Activated CD8-positive, alpha-beta T cell treated with anti-CD3 and anti-CD28 coated beads, Interleukin-2, amount 10 ng/mL, durations not matched to agents 7 days and 5 days (primary cell): ENCODE measurements at places on chromosomes 4 and X.

- no peak overlapping the region for H3K4me3 ChIP-seq
- no peak for DNase-seq
- no peaks in the 10 kb centered on the region for H3K36me3 ChIP-seq
These were observed 41.0 kb upstream of the UGT2B17 start for GRCh38 chr4:68617003-68617698.

DNA sequence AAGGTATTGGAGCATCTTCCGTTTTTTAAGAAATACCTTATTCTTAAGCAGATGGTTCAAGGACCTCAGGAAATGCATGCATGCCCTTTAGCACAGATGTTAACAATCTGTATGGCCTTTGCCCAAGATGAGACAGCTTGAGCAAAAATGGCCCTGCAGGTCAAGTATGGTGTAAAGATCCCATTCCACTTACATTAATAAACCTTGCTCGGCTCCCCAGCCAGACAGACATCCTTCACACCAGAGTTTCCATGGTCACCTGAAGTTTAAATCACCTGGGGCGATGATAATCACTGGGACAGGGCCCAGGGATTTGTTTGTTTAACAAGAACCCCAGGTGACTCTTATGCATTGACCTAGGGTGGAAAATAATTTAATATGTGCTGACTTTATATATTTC, 287.0 kb upstream of the NOCT start:
- H3K36me3 ChIP-seq, result no peaks in the 10 kb centered on the region
- no peak for DNase-seq
- H3K27ac ChIP-seq, result no peak overlapping the region
- no peak overlapping the region for H3K4me3 ChIP-seq

DNA sequence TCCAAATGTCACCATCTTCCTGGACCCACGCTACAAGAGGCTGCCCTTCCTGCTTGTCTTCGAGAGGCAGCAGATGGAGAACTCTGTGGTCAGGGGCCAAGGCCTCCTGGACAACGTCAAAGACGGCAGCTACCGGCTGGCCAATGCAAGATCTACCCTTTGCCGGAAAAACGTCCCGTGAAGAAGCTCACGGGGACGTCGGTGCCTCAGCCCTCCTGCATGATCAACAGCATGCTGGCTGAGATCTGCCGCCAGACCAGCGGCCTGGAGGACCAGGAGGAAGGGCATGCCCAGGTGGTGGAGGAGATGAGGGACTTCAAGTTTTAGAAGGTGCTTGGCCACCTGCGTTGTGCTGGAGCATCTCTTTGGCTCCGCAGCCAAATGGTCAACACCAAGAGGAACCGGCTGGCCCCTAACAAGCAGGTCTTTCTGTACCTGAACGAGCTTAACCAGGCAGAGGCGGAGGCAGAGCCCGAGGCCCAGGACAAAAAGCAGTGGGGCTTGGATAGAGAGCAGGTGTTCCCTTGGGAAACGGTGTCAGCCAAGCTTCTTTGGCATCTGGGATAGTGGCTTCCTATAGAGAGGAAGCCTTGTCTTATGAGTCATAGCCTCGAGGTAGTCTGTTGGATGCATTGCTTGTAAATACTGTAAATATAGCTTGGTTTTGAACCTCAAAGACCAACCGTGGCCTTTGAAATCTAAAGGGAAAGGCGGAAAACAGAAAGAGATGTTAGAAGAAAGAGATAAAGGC, 94.8 kb upstream of the ELOVL6 start:
- H3K4me3 ChIP-seq, result no peak overlapping the region
- H3K4me1 ChIP-seq, result no peaks in the 10 kb centered on the region
- no peaks in the 10 kb centered on the region for H3K36me3 ChIP-seq
- H3K27ac ChIP-seq, result no peak overlapping the region
- H3K27me3 ChIP-seq, result peaks cover 13% of the 10 kb centered on the region

GRCh38 chrX:17464194-17464593, 89.2 kb downstream of the NHS start:
- no peaks in the 10 kb centered on the region for H3K4me1 ChIP-seq
- no peak overlapping the region for H3K27ac ChIP-seq
- peaks cover 6% of the 10 kb centered on the region for H3K27me3 ChIP-seq
- no peak for DNase-seq
- no peak overlapping the region for H3K4me3 ChIP-seq
- no peaks in the 10 kb centered on the region for H3K36me3 ChIP-seq

GRCh38 chrX:146154191-146154590, 336.6 kb downstream of the SLITRK2 start:
- no peaks in the 10 kb centered on the region for H3K27me3 ChIP-seq
- DNase-seq, result no peak
- no peaks in the 10 kb centered on the region for H3K4me1 ChIP-seq

GRCh38 chr4:27082776-27083175, 222.1 kb downstream of the STIM2 start:
- H3K4me3 ChIP-seq, result no peak overlapping the region
- H3K27me3 ChIP-seq, result peaks cover 28% of the 10 kb centered on the region

- no peaks in the 10 kb centered on the region for H3K27me3 ChIP-seq
- H3K27ac ChIP-seq, result no peak overlapping the region
- DNase-seq, result no peak
- no peaks in the 10 kb centered on the region for H3K36me3 ChIP-seq
These were observed 2212.0 kb downstream of the PCDH7 start for GRCh38 chr4:32932156-32932555.

DNA sequence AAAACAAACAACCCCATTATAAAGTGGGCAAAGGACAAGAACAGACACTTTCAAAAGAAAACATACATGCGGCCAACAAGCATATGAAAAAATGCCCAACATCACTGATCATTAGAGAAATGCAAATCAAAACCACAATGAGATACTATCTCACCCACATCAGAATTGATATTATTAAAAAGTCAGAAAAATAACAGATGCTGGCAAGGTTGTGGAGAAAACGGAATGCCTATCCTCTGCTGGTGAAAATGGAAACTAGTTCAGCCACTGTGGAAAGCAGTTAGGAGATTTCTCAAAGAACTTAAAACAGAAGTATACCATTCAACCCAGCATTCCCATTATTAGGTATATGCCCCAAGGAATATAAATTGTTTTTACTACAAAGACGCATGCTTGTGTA, 112.5 kb downstream of the JADE1 start:
- no peak overlapping the region for H3K4me3 ChIP-seq
- H3K27me3 ChIP-seq, result no peaks in the 10 kb centered on the region
- no peak for DNase-seq
- H3K4me1 ChIP-seq, result peaks cover 33% of the 10 kb centered on the region
- peaks cover 45% of the 10 kb centered on the region for H3K36me3 ChIP-seq
- H3K27ac ChIP-seq, result no peak overlapping the region

GRCh38 chr4:99861120-99861905, 32.9 kb downstream of the LAMTOR3 start:
- no peaks in the 10 kb centered on the region for H3K27me3 ChIP-seq
- H3K36me3 ChIP-seq, result peaks cover 57% of the 10 kb centered on the region
- peak; percentile 33 for DNase-seq
- peaks cover 30% of the 10 kb centered on the region for H3K4me1 ChIP-seq
- peak overlapping the region; percentile 49 for H3K27ac ChIP-seq
- H3K4me3 ChIP-seq, result peak overlapping the region; percentile 40

- H3K36me3 ChIP-seq, result no peaks in the 10 kb centered on the region
- H3K27ac ChIP-seq, result no peak overlapping the region
- DNase-seq, result no peak
These were observed 191.0 kb upstream of the NPY2R start for GRCh38 chr4:155017426-155017825.

DNA sequence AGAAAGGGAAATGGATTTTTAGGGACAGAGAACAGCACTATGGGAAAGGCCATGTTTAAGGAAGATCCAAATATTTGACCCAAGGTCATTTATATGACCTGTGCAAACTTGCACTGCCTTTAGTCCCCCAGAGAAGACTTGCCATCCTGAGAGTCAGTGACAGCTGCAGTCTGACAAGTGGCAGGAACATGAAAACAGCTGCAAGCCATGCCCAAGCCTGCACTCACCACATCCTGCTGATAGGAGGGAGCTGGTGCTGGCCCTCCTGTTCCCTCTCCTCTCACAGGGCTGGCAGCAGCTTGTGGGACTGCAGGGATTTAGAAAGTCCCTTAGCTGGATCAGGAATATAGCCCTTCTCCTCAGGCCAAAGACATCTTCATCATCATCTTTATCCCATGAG, 187.7 kb downstream of the RAP1GDS1 start:
- peaks cover 58% of the 10 kb centered on the region for H3K4me1 ChIP-seq
- peak overlapping the region; percentile 4 for H3K4me3 ChIP-seq
- peak overlapping the region; percentile 43 for H3K27ac ChIP-seq
- H3K36me3 ChIP-seq, result peaks cover 40% of the 10 kb centered on the region
- DNase-seq, result peak; percentile 71
- no peaks in the 10 kb centered on the region for H3K27me3 ChIP-seq

- H3K27me3 ChIP-seq, result no peaks in the 10 kb centered on the region
- DNase-seq, result no peak
- no peak overlapping the region for H3K27ac ChIP-seq
- H3K36me3 ChIP-seq, result peaks cover 26% of the 10 kb centered on the region
These were observed 53.5 kb downstream of the LRBA start for GRCh38 chr4:150961566-150961965.

GRCh38 chr4:120826449-120826848, 96.1 kb downstream of the PRDM5 start:
- no peaks in the 10 kb centered on the region for H3K4me1 ChIP-seq
- H3K27me3 ChIP-seq, result no peaks in the 10 kb centered on the region
- no peak overlapping the region for H3K27ac ChIP-seq
- no peak overlapping the region for H3K4me3 ChIP-seq

GRCh38 chrX:73524906-73525305, 38.1 kb upstream of the CHIC1 start:
- H3K4me1 ChIP-seq, result no peaks in the 10 kb centered on the region
- H3K4me3 ChIP-seq, result no peak overlapping the region
- no peaks in the 10 kb centered on the region for H3K36me3 ChIP-seq
